ENCODE measurements at places on chromosomes 7 and 10.

DNA sequence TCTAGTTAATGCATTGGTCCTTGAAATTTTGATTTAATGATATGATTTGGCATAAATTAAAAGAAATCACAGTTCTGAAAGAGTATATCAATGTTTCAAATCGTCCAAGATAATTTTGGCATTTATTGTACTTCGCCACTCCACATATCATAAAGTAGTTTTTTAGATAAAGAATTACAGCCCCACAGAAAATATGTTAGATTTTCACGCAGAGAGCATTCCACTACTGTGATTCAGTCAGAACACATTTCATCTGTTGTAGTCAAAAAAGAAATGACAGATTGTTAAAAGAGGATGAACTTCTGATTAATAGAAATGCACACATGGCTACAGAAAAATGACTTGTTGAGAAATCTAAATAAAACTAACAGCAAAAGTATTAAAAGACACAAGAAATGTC, 1063.5 kb upstream of the LRRN3 start:
- DNase-seq: no peak

- no peak for DNase-seq
These were observed 221.2 kb downstream of the FAM107B start for GRCh38 chr10:14553448-14553847.

DNA sequence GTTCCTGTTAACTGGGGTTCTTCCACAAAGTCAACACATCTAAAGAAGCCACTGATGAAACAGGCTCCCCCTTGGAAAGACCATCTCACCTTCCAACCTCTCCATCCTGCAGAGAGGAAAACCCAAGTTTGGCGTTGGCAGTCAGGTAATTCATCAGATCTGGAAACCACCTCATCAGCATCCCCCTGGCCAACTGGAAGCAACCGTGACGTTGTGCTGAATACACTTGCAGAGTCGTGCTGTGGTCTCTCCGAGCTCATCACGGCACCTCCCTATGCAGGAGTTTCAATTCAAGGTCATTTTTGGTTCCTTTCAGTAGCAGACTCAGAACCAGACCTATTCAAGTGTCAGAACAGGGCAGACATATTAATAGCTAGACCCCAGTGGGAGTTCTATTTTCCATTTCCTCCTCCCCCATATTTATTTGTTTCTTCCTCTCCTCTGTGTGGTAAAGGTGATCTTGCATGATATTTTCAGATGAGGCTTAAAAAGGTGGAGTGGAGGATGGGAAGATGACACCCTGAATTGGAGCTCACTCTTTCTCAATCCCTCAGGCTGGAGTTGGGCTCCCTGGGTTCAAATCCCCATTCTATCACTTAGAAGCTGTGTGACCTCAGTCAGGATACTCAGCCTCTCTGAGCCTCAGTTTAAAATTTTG, 149.1 kb upstream of the ADO start:
- no peak for DNase-seq

DNA sequence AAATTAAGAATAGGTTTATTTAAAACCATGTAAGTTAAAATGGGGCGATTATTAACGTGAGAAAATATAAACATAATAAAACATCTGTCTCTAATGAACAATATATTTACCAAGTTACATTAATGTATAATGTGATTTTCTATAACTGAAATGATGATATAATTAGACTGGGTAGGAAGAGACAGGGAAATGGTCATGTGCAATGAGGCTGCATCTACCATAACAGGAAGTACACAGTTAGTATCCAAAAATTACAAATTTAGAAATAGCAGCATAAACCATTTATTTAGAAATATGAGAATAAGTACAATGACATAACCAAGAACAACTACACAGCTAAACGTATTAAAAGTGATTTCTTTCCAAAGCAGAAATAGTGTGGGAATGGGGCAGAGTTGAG, 25.8 kb upstream of the BET1 start:
- no peak for DNase-seq

GRCh38 chr7:105388356-105389087, at the start of gene SRPK2:
SRPK2 (minus strand) TSS chr7:105388921.
- DNase-seq: peak; percentile 64

Measured in T follicular helper cell (primary cell).